ENCODE measurements at places on chromosomes 13 and 19.

- H3K4me1 ChIP-seq = peaks cover 25% of the 10 kb centered on the region
- H3K36me3 ChIP-seq = no peaks in the 10 kb centered on the region
- no peaks in the 10 kb centered on the region for H3K27me3 ChIP-seq
- DNase-seq = no peak
- H3K4me3 ChIP-seq = no peak overlapping the region
- H3K27ac ChIP-seq = no peak overlapping the region
These were observed 1154.6 kb downstream of the OLFM4 start for GRCh38 chr13:54183166-54183565.

- DNase-seq = no peak
- H3K36me3 ChIP-seq = peaks cover 1% of the 10 kb centered on the region
- H3K4me3 ChIP-seq = no peak overlapping the region
- H3K27me3 ChIP-seq = peaks cover 17% of the 10 kb centered on the region
- no peak overlapping the region for H3K27ac ChIP-seq
- H3K4me1 ChIP-seq = no peaks in the 10 kb centered on the region
These were observed 4.2 kb upstream of the TEX30 start for GRCh38 chr13:102777736-102778135.

GRCh38 chr13:42699912-42700311 is 81.5 kb upstream of the FAM216B start:
- H3K27ac ChIP-seq = no peak overlapping the region
- H3K4me3 ChIP-seq = no peak overlapping the region
- H3K36me3 ChIP-seq = no peaks in the 10 kb centered on the region
- H3K4me1 ChIP-seq = no peaks in the 10 kb centered on the region
- no peaks in the 10 kb centered on the region for H3K27me3 ChIP-seq
- no peak for DNase-seq

DNA sequence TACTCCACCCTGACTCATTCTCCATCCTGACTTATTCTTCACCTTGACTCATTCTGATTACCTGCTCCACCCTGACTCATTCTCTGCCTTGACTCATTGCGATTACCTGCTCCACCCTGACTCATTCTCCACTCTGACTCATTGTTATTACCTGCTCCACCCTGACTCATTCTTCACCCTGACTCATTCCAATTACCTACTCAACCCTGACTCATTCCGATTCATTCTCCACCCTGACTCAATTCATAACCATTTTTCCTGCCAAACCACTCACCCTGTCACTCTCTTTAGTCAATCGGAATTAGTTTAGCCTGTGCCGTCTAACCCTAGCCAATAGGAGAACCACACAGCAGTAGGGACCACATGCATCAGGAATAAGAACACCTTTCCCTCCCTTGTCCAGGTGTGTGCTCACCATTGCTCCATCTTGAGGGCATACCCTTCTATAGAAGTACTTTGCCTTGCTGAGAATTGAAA is 1227.4 kb upstream of the PCDH20 start:
- no peaks in the 10 kb centered on the region for H3K4me1 ChIP-seq
- no peak overlapping the region for H3K27ac ChIP-seq

- H3K4me1 ChIP-seq = no peaks in the 10 kb centered on the region
- H3K36me3 ChIP-seq = no peaks in the 10 kb centered on the region
- no peak overlapping the region for H3K4me3 ChIP-seq
- no peak overlapping the region for H3K27ac ChIP-seq
- DNase-seq = peak; percentile 6
These were observed 863.2 kb downstream of the DIAPH3 start for GRCh38 chr13:59300355-59301173.

DNA sequence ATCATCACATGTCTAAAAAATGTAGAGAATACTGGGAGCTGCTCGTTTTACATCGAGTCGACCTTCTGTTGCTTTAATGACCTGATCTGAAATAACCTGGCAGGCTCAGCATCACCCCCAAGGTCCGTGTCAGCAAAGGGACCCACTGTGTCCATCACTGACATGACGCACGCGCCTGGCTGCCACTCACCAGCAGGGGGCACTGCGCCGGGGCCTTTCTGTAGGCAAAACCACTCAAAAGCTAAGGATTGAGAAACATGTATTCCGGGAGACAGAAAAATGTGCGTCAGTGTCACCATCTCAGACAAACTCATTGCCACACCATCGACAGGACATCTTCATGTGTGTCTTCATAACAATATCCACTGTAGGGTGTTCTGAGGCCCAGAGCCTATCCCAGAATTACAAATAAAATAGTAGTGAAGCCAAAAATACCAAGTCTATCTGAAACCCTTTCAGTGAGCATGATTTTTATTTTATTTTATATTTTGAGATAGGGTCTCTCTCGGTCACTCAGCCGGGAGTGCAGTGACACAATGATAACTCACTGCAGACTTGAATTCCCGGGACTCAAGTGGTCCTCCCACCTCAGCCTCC is 130.3 kb upstream of the LSM14A start:
- no peak overlapping the region for H3K4me3 ChIP-seq
- H3K36me3 ChIP-seq = no peaks in the 10 kb centered on the region
- H3K27me3 ChIP-seq = no peaks in the 10 kb centered on the region
- peak; percentile 88 for DNase-seq
- H3K27ac ChIP-seq = 0 out of 2 replicates have a peak overlapping the region, but pooled peaks have one; percentile 32

- H3K27ac ChIP-seq = no peak overlapping the region
- no peak for DNase-seq
- H3K27me3 ChIP-seq = no peaks in the 10 kb centered on the region
- H3K4me1 ChIP-seq = no peaks in the 10 kb centered on the region
These were observed 7.9 kb downstream of the NAPA start for GRCh38 chr19:47507012-47507411.

- H3K27ac ChIP-seq = no peak overlapping the region
- peaks cover 24% of the 10 kb centered on the region for H3K36me3 ChIP-seq
- H3K4me3 ChIP-seq = no peak overlapping the region
- H3K27me3 ChIP-seq = no peaks in the 10 kb centered on the region
These were observed 10.3 kb upstream of the KRTDAP start for GRCh38 chr19:35500611-35501010.

DNA sequence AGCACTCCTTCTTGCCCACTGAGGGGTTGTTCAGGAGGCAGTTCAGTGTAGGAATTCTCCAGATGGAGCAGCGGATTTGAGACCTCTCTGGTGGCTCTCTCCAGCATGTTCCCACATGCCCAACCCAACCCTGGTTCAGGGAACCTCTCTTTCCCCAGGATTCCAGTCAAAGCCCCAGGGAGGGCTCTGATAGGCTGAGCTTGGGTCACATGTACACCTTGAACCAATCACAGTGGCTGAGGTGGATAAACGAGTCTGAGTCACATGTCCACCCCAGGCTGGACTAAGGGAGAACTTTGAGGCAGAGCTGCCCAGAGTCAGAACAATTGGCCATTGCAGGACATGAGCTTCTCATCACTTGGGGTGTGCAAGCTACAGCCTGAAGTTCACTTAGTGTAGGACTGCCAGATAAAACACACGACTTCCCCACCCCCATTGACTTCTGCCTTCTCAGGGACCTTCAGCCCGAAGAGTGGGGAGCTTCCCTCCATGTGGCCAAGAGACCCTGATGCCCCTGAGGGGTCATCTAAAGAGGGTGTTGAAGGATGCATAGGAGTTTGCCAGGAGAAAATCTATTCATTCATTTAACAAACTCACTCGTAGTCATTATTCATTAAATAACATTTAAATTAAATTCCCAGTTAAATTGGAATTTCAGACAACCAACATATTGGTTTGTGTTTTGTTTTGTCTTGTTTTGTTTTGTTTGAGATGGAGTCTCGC is 4.0 kb upstream of the MAST3 start:
- H3K27me3 ChIP-seq = peaks cover 8% of the 10 kb centered on the region
- no peak overlapping the region for H3K4me3 ChIP-seq
- H3K36me3 ChIP-seq = no peaks in the 10 kb centered on the region
- DNase-seq = peak; percentile 68
- peaks cover 9% of the 10 kb centered on the region for H3K4me1 ChIP-seq

GRCh38 chr19:7415163-7415856 is 66.6 kb downstream of the ARHGEF18 start:
- H3K4me1 ChIP-seq = no peaks in the 10 kb centered on the region
- H3K4me3 ChIP-seq = no peak overlapping the region
- no peaks in the 10 kb centered on the region for H3K27me3 ChIP-seq
- no peaks in the 10 kb centered on the region for H3K36me3 ChIP-seq

DNA sequence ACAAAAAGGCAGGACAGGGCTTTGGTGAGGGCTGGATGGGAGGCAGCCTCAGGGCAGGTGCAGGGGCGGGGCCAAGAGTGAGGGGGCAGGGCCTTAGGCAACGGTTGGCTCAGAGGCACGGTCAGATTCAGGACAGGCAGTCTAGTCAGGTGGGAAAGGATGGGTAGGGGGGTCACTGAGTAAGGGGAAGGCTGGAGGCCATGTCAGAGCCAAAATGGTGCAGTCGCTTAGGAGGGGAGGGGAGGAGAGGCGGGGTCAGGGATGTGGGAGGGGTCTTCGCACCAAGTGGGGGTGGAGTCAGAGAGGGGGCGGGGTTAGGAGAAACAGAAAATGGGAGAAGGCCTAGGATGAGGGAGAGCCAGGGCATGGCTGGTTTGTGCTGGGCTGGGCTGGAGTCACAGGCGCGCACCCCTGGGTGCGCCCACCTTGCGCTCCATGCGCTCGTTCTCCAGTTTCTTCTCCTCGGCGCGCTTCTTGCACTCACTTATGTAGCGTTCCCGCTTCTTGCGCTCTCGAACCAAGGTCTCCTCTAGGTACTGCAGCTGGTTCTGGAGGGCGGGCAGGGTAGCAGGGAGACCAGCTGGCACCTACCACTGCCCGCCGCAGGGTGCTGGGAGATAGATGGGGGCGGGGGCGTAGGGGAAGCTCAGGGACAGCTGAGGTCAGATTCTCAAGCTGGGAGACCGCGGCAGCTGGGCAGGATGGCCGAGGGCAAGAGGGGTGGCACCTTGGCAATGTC is 6.8 kb upstream of the RGL3 start:
- no peak overlapping the region for H3K27ac ChIP-seq
- DNase-seq = peak; percentile 85
- peaks cover 29% of the 10 kb centered on the region for H3K27me3 ChIP-seq

- no peak for DNase-seq
- no peak overlapping the region for H3K4me3 ChIP-seq
- no peaks in the 10 kb centered on the region for H3K4me1 ChIP-seq
- H3K36me3 ChIP-seq = peaks cover 5% of the 10 kb centered on the region
These were observed 1328.6 kb downstream of the UQCRFS1 start for GRCh38 chr19:27884376-27884775.

Data from GM23338 (cell line).